Stimulated activated CD8-positive, alpha-beta memory T cell treated with anti-CD3 and anti-CD28 coated beads, Interleukin-4, amount 100 ng/mL, for 48 hours (primary cell): ENCODE measurements at places on chromosomes 3 and 15.
A peak's percentile ranks its signal among the peaks of the same experiment; 100 is the strongest.

DNA sequence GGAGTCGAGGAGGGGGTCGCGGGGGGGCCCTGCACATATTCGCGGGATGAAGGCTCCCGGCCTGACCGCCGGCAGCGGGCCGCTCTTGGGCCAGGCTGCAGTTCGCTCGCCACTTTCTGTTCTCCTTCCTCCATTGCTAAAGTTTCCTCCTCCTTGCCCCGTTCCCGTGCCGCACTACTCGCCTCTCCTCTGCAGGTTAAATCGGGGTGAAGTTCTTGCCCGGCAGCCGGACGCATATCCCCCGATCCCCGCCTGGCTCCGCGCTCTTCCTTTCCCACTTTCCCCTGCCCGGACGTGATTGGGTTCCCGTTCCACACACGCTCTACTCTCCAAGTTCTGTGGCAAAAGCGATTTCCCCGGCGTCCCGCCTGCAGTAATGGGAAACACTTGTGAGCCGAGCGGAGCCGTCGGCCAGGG, 556 bp downstream of the CRYBG3 start:
- peak; percentile 43 for DNase-seq

GRCh38 chr3:95813244-95813643, 1001.1 kb upstream of the EPHA6 start:
- DNase-seq: no peak

- DNase-seq: no peak
Observed at GRCh38 chr3:70352215-70352614, 39.8 kb upstream of the MDFIC2 start.

DNA sequence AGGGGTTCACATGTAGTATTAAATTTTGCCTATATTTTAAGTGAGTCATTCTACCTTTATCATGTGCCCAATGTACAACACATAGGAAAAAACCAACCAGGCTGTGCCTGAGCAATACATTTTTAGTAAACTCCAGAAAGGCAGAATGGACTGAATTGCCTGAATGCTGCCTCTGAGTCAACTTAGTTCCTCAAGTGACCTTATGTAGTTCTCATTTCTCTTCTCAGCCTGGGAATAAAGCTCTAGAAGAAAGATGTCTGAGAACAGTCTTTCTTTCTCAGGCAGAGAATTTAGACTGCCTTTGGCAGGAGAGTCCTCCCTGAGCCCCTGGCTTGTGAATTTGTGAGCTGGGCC, 13.0 kb downstream of the ST3GAL6 start:
- DNase-seq: no peak

GRCh38 chr3:65318231-65318630, 630.4 kb upstream of the ADAMTS9 start:
- no peak for DNase-seq

DNA sequence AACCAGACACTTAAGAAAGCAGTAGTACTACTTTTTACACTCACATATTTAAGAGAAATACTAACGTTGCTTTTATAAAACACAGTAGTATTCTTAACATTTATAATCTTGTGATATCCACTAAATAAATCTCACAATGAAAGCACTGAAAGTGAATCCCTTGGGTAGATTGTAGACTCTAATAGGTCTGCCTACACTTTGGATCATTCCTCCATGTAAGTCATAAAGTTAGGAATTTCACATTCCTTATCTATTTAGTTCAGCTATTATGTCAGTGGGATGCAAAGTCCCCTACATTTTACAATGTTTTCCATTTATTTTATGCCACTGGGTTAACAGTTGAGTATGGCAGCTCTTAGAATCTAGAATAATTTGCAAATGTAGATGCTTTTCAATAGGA, 330.7 kb downstream of the LSAMP start:
- no peak for DNase-seq

GRCh38 chr3:153829606-153830170, 291.5 kb upstream of the ARHGEF26 start:
- no peak for DNase-seq

DNA sequence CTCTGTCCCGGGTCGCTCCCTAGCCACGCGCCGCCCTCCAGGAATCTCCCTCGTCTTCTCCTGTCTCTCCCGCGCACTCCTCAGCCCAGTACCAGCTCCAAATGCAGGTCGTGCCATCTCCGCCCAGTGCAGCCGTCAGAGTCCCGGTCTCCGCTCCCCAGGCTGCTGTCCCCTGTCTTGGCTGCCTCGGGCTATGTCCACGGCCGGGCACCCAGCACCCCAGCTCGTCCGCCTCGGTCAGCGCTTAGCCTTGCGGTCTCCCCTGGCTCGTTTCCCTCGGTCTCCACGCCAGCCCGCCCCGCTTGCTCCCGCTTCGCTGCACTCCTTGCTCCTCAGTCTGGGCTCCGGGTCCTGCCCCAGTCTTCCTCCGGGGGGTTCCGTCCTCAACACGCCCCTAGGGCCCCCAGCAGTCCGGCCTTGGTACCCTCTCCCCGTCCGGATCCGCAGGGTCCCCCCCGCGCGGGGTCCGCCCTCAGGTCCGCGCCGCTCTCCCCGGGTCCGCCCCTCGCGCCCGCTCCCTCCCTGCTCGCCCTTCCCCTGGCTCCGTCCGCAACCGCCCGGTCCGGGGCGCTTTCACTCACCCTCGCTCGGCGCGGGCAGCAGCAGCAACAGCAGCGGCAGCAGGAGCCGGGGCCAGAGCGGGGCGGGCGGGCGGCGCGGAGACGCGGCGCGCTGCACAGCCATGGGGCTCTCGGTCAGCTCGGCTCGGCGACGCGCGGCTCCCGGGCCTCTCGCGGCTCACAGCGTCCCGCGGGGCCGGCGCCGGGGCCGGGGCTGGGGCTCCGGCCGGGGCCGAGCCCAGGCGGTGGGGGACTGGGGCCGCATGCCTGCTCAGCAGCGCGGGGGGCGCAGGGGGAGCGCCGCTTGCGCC, 462 bp downstream of the IGDCC3 start:
- no peak for DNase-seq

DNA sequence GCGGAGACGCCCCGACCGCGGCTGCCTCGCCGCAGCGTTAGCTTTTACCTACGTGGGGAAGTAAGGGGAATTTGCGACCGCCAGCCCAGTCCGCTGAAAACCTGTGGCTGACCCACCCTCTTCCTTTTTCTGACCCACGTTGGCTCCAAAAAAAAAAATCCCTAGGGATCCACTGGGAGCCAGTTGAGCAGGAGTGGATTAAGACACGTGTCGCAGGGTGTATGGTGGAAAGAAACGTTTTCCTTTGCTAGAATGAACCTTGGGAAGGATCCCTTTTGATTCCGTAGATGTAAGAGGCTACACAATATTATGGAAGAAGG, 575 bp upstream of the PCYT1A start:
- DNase-seq: no peak

GRCh38 chr3:151976211-151977050, 103.0 kb downstream of the SUCNR1 start:
- DNase-seq: no peak

- DNase-seq: no peak
Observed at GRCh38 chr15:71440489-71441110, 325.3 kb downstream of the THSD4 start.

- DNase-seq: no peak
Observed at GRCh38 chr3:51997935-51998596, 2.4 kb upstream of the RPL29 start.
